ENCODE measurements at places on chromosomes 1 and 21. TPM values are rescaled to one million over a fixed set of nuclear protein-coding genes. Genes with fewer than 3 reads are reported as not detected.

Gene PLA2G2D
- not detected for total RNA-seq

Gene STUM
- not detected for total RNA-seq

Gene FMO5
- total RNA-seq = 0.31 TPM

Gene PLA2G5
- not detected for total RNA-seq

Gene MMEL1
- 1.5 TPM for total RNA-seq

Gene PLA2G2A
- total RNA-seq = not detected

Gene FAM72A
- 23.6 TPM for total RNA-seq

Gene CCT8
- 504 TPM for total RNA-seq

Data from activated naive CD8-positive, alpha-beta T cell treated with anti-CD3 and anti-CD28 coated beads for 36 hours (primary cell).